ENCODE measurements at places on chromosomes 11 and 22.

DNA sequence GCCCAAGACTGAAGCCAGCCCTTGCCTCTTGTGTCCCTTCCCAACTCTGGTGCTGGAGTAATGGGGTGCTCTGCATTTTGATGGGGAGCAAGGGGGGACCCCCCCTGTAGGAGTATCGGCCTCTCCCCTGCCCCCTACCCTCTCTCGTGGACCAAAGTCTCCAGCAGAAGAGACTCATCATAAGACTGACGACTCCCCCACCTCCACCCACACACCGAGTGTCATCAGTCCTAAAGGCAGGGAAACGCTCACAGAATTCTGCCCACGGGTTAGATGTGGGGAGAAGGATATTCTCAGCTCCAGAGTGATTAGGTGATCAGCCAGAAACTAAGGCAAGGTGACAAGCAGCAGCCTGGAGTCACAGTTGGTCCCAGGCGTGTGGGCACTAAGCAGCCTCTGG lies 38.8 kb downstream of the PPP2R1B start:
- DNase-seq: no peak

- DNase-seq: peak; percentile 61
Observed at GRCh38 chr11:33867561-33867960, 24.3 kb downstream of the LMO2 start.

- no peak for DNase-seq
Observed at GRCh38 chr11:104870910-104871309, 27.4 kb downstream of the CASP12 start.

DNA sequence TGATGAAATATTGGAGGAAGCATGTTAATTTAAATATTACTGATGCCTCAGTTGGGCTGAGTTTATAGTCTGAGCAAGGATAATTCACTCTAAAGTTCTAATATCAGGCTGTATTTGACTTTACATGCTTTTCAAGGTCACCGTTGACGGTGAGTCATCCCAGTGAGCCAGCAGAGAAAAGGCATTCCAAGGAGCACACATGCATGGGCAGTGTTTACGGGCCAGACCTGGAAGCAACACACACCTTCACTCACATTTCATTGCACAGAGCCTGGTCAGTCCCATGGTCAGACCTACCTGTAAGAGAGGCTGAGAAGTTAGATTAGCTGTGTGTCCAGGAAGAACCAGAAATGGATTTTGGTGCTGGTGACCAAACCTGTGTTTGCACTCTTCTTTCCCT lies 53.5 kb downstream of the COMMD9 start:
- DNase-seq: no peak

DNA sequence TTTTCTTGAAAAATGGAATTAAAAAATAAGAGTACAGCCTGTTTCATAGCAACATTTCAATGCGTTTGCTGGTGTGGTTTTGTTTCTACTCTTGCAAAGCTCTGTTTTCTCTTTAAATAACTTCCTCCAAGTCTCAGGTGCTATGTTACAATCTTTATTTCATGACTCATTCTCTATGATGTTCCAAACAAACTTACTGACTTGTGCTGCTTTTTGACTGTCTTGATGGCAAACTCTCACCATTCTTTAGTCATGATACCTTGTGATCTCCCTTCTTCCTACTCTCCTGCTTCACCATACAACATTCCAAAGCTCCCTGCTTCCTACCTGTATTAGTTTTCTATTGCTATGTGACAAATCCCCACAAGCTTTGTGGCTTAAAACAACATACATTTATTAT lies 166.1 kb downstream of the C11orf91 start:
- no peak for DNase-seq

- peak; percentile 55 for DNase-seq
Observed at GRCh38 chr11:116938471-116939070, 101.1 kb upstream of the APOA1 start.

DNA sequence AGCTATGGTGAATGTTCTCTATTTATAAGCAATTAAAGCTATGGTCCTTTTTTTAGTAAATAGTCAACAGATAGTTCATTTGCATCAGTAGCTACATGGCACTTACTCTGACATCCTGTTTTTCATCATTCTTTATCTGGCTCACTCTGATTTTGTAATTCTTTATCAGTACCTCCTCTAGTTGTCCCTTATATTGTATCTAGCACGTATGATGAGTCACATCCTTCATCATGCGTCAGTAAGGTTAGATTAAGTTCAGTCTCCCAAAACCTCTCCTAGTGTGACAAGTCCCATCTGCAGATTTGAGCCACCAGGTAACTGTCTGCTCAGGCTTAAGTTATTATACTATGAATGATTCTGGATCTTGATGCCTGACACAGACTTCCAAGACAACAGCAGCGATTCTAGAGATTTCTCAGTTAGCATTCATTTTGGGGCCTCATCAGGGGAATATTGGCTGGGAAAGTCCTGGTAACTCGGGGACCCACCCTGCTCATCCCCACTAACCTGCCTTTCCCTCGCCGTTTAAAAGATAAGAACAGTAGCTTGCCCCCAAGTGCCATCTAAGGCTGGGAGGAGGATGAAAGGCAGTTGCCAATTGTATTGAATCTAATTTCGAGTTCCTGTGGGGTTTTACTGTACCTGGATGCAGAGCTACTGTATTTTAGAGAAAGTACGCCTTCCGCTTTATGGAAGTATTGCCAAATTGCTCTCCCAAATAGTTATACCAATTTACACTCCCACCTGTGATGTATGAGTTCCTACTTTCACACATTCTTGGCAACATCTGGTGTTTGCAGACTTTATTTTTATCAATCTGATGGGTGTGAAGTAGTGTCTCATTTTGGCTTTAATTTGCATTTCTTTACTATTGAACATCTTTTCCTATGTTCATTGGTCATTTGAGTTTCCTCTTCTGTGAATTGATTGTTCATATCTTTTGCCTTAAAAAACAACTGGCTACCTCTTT lies 55.9 kb downstream of the ZC3H12C start:
- peak; percentile 19 for DNase-seq

DNA sequence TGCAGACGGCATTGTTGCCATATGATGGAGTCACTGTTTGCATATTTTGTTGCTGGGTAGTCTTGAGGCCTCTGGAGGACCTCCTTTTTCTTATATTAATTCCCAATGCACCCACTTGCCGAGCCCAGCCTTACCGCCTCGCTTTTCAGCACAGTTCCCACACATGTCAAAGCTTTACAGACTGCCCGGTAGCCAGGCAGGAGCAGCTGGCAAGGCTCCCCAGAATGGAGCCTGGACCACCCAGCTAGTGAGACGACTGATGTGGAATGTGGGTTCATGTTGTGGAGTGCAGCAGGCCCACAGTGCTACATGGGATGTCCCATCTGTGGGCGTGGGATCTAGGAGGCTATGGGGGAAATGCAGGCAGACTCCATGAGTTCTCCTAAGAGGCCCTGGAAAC lies 99.4 kb upstream of the MTMR2 start:
- no peak for DNase-seq

- DNase-seq: no peak
Observed at GRCh38 chr11:8256271-8257002, 7.2 kb downstream of the LMO1 start.

GRCh38 chr11:57776031-57776521 lies 14.5 kb downstream of the CTNND1 start:
- no peak for DNase-seq

GRCh38 chr11:117931971-117932370 lies 2.8 kb upstream of the TMPRSS13 start:
- no peak for DNase-seq

- no peak for DNase-seq
Observed at GRCh38 chr22:28014211-28015045, 95.4 kb upstream of the PITPNB start.

GRCh38 chr11:75141166-75141565 lies 9.7 kb upstream of the SLCO2B1 start:
- no peak for DNase-seq

DNA sequence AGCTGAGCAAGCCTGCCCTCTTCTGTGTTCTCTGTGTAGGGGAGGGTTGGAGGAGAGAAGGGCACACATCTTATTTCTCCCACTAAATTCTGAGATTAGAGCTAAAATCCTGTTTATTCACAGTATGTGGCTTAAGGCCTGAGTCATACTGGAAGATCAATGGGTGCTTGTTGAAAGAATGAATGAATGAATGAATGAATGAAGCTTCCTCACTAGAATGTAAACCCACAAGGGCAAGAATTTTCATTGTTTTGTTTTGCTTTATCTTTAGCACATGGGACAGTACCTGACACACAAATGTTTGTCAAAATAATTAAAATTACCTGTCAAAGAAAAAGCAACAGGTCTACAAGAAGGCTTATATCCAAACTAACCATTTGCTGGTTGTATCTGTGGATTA lies 50.6 kb upstream of the PAK1 start:
- no peak for DNase-seq

GRCh38 chr11:10503221-10503620 lies 37.8 kb downstream of the RNF141 start:
- DNase-seq: peak; percentile 91

DNA sequence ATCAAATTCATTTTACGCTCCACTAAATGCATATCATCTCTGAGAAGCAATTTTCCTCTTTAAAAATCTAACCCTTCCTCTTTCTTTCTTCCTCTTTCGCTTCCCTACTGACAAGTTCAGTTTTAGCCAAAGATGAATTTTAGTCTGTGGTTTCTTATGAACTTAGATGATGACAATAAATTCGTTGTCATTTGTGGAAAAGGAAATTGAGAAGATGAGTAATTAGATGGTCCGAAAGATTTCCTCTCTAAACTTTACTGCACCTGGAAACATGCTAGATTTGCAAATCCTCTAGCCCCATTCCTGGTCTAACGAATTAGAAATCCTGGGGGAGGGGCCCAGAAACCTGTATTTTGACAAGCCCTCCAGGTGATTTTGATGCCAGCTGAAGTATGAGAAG lies 855.4 kb upstream of the CHORDC1 start:
- peak; percentile 37 for DNase-seq

GRCh38 chr11:102534261-102534872 lies 3.8 kb upstream of the MMP7 start:
- no peak for DNase-seq

DNA sequence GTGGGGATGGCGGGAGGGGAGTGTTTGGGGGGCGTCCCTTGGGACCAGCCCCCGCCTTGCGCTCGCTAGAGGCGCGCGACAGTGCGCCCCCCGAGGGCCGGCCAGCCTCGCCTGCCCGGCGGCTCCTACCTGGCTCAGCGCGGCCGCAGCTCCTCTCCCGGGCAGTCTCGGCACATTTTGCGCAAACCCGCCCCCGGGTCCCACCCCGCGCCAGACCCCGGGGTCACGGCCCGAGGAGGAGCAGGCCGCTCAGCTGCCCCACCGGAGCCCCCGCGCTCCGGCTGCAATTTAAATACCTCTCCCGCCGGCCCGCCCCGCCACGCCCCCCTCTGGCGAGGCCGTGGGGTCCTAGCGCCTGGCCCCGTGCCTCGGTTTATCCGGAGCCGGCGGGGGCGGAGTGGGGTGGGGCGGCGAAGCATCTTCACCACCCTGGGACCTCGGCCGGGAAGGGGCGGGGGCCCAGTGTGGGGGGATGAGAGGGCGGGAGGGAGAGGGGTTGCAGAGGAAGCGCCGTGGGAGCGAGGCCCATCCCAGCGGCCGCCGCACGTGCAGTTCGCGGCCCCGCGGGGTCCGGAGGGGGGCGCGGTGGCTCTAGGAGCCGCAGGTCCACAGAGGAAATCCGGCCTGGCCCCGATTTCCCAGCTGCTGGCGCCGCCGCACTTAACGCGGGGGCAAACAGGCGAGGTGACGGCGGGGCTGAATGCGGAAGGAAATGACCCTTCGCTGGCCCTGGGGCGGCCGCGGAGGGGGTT lies at the start of gene LRRC32:
Gene LRRC32, minus strand, starts transcription at position 263 of the 752 bp plus-strand sequence. CDS start 4,793 bp downstream, outside the sequence.
- DNase-seq: peak; percentile 72

DNA sequence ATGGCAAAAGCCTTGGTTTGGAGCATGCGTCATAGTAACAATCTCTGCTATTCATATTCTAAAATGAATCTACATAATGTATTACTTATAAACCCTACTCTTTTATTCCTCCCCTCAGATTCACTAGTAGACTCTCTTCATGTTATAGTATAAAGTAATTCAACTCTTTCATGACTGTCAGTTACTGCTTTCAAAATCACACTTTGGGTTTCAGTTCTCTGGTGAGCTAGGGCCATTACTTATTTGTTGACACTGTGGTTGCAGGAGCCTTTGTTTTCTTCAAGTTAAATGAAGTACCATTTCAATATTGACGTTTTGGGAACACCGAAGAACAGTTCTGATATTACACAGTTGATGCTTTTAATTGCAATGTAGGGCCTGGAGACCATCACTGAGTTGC lies 378.4 kb downstream of the DDX10 start:
- no peak for DNase-seq

- no peak for DNase-seq
Observed at GRCh38 chr11:77770629-77771028, 49.9 kb downstream of the RSF1 start.

GRCh38 chr11:117754030-117754429 lies 43.0 kb downstream of the DSCAML1 start:
- DNase-seq: no peak

DNA sequence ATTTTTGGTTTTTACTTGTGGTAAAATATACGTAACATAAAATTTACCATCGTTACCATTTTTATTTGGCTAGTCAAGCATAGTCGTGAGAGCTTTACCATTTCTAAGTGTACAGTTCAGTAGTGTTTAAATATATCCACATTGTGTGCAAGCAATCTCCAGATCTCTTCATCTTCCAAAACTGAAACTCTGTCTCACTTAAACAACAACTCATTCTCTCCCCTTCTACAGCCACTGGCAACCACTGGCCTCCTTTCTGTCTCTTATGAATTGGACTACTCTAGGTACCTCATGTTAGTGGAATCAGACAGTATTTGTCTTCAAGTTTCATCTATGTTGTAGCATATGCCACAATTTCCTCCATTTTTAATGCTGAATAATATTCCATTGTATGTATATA lies 37.4 kb downstream of the SMC1B start:
- no peak for DNase-seq

DNA sequence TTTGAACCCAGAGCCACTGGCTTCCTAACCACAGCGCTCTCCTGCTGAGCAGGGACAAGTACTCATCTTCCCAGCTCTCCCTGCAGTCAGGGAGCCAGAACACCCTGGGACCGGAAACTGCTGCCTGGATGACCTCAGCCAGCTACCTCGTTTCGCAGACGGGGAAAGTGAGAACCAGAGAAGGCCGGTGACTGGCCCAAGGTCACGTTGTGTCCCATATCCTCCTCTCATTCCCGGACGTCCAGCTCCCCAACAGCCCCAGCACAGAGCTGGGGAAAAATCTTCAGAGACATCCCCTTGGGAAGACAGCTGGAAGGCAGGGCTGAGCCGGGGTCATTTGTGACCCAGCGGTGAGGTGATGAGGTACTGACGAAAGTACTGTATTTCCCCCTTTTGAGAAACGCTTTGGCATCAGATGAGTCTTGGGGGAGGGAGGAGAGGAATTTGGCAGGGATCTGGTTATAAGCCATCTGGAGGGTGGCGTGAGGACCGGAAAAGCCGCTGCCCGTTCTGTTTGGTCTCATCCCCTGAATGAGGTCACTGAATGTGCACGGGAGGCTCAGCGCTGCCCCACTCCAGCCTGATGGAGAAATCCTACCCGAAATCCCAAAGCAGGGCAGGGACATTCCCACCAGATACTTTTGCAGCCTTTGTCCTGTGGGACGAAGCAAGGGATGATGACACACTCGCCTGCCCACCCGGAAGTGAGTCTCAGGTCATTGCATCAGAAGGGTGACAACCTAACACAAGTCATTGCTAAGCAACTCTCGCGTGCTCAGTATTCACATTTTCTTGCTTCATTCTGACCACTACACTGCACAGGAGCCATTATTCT lies 41.1 kb downstream of the LIF start:
- DNase-seq: peak; percentile 80

GRCh38 chr11:11988681-11989261 lies 19.7 kb downstream of the DKK3 start:
- DNase-seq: no peak
